ENCODE measurements at places on chromosomes 3 and 15.

- H3K27me3 ChIP-seq = no peaks in the 10 kb centered on the region
- DNase-seq = no peak
- peaks cover 13% of the 10 kb centered on the region for H3K4me1 ChIP-seq
- peaks cover 25% of the 10 kb centered on the region for H3K36me3 ChIP-seq
- no peak overlapping the region for H3K4me3 ChIP-seq
- H3K27ac ChIP-seq = no peak overlapping the region
Measured at GRCh38 chr3:49388289-49388820, 23.4 kb downstream of the RHOA start.

DNA sequence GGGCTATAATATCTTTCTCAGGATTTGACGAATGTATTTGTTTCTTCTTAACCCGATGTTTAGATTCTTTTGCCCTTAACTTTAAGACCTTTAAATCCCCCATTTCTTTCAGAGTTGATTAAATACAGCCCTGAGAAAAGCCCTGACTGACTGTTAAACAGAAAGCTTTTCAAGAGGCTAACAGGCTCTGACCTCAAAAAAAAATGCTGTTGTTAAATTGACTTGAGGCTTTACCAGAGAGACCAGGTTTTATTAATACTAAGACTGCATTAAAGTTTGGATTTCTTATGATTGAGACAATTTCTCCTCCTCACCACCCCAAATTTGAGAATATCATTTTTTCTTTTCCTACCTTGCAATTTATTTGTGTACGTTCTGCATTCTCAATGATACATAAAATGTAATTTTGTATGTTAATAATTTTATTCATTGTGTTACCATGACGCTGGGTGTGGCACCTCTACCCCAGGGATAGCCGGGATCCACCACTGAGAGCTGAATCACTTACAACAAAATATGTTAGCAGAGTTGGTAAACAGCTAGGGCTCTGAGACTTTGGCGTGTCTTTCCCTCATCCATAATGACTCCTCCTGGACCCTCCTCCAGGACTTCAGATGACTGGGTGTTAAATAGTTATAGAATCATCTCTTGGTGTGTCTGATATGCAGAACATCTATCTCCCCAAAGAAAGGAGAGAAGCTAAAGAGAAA is 753.5 kb downstream of the NAALADL2 start:
- no peaks in the 10 kb centered on the region for H3K4me1 ChIP-seq
- H3K4me3 ChIP-seq = no peak overlapping the region
- H3K27me3 ChIP-seq = no peaks in the 10 kb centered on the region
- H3K36me3 ChIP-seq = no peaks in the 10 kb centered on the region

DNA sequence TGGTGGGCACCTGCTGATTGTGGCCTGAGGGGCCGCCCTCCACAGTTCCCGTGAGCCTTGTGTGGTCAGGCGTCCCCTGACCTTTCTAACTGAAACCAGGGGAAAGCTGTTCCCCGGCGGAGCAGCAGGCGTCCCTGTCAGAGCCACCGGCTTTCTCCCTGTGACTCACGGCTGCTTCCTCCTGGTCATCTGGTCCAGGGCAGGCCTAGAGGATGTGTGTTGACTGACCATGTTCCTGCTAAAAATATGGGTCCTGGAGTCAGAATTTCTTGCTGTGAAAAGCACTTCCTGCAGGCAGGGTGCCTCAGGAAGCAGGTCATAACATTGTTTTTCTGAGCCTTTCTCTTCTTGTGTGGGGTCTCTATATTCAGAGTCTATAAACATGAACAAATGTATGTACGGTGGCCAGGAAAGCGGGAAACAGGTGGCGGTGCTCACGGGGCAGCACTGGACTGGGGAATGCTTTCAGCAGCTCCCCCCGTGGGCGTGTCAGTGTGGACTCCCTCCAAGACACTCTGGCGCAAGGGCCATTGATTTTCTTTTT is 38.4 kb upstream of the CGNL1 start:
- no peaks in the 10 kb centered on the region for H3K27me3 ChIP-seq
- no peaks in the 10 kb centered on the region for H3K36me3 ChIP-seq
- no peak for DNase-seq

- no peak for DNase-seq
- H3K27me3 ChIP-seq = no peaks in the 10 kb centered on the region
- no peak overlapping the region for H3K27ac ChIP-seq
- no peak overlapping the region for H3K4me3 ChIP-seq
- peaks cover 1% of the 10 kb centered on the region for H3K4me1 ChIP-seq
- H3K36me3 ChIP-seq = peaks cover 23% of the 10 kb centered on the region
Measured at GRCh38 chr3:14457999-14458398, 55.6 kb downstream of the SLC6A6 start.

DNA sequence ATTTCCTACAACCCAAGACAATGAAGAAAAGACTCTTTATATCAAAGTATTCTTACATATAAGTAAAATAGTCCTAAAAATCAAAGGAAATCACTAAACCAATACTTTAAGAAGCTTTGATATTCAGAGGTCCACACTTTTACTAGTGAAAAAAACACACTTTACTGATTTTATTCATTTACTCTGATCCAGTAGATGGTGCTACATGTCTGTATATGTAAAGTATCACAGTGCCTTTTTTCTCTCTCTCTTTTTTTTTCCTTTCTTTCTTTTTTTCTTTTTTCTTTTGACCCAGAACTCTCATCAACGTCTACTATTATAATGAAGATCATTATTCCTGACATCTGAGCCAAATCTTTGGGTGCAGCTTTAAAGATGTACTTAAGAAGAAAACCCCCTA is 10.8 kb upstream of the CCDC39 start:
- peaks cover 7% of the 10 kb centered on the region for H3K27me3 ChIP-seq
- no peak overlapping the region for H3K27ac ChIP-seq
- no peaks in the 10 kb centered on the region for H3K36me3 ChIP-seq
- H3K4me3 ChIP-seq = no peak overlapping the region
- H3K4me1 ChIP-seq = no peaks in the 10 kb centered on the region

DNA sequence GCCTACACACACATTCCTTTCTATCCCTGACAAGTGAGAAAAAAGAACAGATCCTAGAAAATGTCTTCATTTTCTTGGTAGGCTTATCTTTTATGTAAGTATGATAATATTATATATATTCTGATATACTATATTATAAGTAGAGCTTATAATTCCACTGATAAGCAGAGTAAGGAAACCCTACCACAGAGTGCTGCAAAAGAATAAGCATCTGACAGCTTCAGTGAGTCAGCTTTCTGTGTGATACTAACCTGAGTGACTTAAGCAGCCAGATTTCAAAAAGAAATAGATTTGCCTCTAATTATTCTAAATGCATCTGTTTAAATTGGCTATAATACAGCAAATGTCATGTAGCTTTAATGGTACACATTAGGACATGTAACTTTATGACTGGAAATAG is 656.0 kb downstream of the MCTP2 start:
- H3K4me3 ChIP-seq = no peak overlapping the region
- no peak overlapping the region for H3K27ac ChIP-seq
- H3K36me3 ChIP-seq = no peaks in the 10 kb centered on the region
- no peak for DNase-seq
- no peaks in the 10 kb centered on the region for H3K27me3 ChIP-seq
- no peaks in the 10 kb centered on the region for H3K4me1 ChIP-seq

- DNase-seq = no peak
- H3K27ac ChIP-seq = no peak overlapping the region
- H3K4me3 ChIP-seq = no peak overlapping the region
- no peaks in the 10 kb centered on the region for H3K27me3 ChIP-seq
- no peaks in the 10 kb centered on the region for H3K4me1 ChIP-seq
- H3K36me3 ChIP-seq = peaks cover 6% of the 10 kb centered on the region
Measured at GRCh38 chr15:82871358-82871757, 61.9 kb downstream of the WHAMM start.

DNA sequence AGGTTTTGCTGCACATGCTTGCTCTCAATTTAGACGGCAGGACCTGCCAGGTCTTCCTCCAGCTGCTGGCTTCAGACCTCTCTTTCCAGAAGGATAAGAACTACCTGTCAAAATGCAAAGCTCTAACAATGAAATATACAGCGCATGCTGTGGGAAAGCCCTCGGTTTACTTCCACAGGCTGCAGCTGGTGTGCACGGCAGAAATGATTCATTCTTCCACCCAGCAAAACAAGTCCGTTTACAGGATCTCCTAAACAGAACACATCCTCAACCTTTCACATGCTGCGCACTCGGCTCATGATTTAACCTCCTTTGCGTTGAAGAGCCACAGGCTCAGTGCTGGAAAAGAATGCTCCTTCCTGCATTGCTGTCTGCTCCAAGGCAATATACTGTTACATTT is 92.4 kb upstream of the WNT5A start:
- H3K4me3 ChIP-seq = no peak overlapping the region
- no peaks in the 10 kb centered on the region for H3K27me3 ChIP-seq
- no peak for DNase-seq
- H3K36me3 ChIP-seq = no peaks in the 10 kb centered on the region
- no peaks in the 10 kb centered on the region for H3K4me1 ChIP-seq
